GM04503 (cell line): ENCODE measurements at places on chromosomes 2 and 18.

DNA sequence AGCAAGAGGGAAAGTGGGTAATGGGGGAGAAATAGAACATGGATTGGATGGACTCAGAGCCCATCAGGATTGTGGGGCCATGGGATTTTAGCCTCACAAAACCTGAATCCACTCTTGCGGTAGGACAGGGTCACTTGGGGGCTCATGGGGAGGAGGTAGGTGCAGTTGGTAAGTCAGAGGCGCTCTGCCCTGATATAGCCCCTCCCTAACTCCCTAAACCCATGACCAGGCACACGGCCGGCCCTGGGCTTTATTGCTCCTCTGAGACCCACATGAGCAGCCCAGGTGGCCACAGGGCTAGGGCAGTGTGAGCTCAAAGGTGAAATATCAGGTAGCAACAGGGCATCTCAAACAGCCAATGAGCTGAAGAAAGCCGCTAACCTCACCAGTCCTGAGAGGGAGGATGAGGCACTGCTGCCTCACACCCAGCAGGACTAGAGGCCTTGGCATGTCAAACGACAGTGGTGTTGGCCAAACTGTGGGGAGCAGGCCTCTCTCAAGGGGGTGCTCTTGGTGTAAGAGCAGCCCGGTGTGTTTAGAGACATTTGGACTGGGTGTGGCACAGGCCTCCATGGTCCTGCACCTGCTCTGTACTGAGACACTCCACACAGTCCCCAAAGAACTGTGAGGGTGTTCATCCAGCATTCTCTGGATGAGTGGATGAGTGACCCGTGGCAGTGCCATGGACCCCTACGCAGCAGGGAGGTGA is 90.8 kb upstream of the HS6ST1 start:
- DNase-seq: no peak

DNA sequence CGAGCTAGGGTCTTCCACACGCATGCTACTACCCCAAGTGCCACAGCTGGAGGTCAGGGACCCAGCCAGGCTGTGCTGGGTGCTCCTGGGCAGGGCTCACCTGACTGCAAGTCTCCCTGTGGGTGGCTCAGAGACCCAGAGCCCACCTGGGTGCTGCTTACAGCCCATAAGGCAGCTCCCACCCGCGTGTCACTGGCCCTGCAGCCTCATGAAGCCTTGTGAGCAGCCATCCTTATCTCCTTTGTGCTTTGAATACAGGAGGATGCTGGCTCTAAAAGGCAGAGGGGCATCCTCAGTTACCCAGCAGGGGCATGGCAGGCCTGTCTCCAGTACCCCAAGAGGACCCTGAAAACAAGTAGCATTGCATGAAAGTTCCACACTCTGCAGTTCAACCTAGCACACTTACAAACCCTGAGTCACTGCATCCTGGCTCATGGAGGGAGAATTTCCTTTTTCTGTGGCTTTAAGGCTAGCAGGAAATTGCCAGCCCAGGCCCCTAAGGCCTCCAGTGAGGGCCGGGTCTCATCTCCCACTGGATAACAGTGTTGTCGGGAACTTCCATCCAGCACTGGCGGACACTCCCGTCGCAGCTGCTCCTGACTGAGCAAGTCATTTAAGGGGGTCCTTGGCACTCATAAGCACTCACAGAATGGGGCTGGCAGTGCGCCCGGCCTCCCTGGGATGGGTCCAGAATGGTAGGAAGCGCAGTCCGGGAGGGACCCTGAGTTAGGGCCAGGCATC is 137.1 kb downstream of the RPIA start:
- no peak for DNase-seq

DNA sequence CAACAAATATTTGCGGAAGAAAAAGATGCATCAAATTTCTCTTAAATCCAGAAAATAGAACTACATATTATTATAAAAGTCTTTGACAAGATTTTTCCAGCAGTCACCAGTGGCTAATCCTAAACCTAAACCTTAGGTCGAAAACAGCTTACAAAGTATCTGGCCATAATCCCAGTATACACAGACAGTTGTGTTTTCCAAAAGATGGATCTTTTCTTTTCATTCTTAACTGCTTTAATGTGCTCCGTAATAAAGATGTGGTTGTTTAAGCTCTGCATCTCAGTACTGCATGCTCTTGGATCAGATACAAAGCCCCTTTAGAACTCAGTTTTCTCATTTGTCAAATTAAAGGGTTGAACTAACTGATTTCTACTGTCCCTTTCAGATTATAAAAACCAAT is 247.8 kb downstream of the TXNL1 start:
- no peak for DNase-seq

GRCh38 chr2:45176390-45176789 is 167.1 kb upstream of the SIX2 start:
- no peak for DNase-seq

GRCh38 chr2:46047290-46047689 is 249.9 kb upstream of the EPAS1 start:
- DNase-seq: no peak

GRCh38 chr18:42338683-42339082 is 383.6 kb downstream of the PIK3C3 start:
- no peak for DNase-seq

- DNase-seq: no peak
Observed at GRCh38 chr2:73104933-73105332, 7.8 kb downstream of the RAB11FIP5 start.

- no peak for DNase-seq
Observed at GRCh38 chr2:38863061-38863695, 12.6 kb downstream of the DHX57 start.

- DNase-seq: no peak
Observed at GRCh38 chr2:134468776-134469175, 214.9 kb downstream of the MGAT5 start.

- no peak for DNase-seq
Observed at GRCh38 chr2:196750291-196750923, 49.1 kb downstream of the GTF3C3 start.

DNA sequence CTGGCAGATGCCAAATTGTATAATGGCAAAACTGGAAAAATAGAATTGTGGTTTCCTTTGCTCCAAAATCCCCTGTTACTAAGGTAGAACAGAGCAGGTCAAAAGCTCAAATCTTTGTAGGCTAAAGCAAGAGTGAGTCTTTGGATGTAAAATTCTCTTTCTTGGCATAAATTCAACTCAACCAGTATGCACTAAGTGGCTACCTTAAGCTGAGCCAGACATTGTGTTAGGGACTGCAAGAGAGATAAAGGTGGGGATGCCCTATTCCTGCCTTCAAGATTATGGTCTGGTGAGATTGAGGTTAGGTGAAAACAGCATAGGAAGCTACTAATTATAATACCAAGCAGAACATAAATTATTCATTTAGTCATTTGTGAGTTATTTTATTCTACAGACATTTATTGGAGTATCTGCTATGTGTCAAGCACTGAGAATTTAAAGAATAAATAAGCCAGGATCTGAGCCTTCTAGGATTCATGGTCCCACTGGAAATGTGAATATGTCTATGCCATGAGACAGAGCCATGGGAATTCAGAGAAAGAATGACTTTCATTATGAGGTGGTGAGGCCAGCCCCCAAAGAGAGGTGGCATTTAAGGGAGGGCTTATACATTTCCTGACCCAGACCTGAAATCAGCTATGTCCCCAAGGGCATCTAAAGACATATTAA is 198.0 kb upstream of the NCKAP5 start:
- no peak for DNase-seq

DNA sequence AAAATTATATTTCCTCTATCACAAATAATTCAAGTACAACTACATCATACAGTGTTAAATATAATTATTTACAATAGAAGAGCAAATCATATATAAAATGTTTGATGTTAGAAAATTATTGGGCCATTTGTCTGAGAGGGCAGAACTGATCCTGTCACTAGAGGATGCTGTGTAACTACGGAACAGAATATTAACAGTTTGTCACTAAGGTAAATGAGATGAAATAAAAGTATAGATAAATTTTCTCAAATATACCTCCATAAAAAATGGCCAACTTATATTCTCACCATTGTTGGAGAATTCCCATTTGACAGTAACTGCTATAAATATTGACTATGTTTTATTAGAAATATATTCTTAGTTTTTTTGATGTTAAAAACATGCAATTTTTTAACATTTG is 1067.4 kb upstream of the DDX18 start:
- DNase-seq: no peak

- DNase-seq: no peak
Observed at GRCh38 chr2:88144914-88145497, 17.1 kb upstream of the FABP1 start.

DNA sequence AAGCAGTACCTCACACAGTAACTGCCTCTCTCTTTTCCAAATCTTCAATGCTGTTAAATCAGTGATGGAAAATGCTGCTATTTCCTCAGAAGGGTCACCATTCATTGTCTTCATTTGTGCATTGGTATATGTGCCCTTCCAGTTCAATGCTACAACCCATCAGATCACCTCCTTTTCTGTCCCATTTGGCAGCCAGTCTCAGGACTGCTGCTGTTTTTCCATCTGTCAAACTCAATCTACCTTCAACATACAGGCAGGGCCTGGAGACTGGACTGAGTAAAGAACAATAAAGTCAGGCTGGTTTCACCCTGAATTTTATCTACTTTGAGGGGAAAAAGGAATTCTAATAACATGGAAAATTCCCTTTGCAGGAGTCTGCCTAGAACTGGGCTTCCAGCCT is 17.9 kb downstream of the ZNF385B start:
- DNase-seq: no peak

DNA sequence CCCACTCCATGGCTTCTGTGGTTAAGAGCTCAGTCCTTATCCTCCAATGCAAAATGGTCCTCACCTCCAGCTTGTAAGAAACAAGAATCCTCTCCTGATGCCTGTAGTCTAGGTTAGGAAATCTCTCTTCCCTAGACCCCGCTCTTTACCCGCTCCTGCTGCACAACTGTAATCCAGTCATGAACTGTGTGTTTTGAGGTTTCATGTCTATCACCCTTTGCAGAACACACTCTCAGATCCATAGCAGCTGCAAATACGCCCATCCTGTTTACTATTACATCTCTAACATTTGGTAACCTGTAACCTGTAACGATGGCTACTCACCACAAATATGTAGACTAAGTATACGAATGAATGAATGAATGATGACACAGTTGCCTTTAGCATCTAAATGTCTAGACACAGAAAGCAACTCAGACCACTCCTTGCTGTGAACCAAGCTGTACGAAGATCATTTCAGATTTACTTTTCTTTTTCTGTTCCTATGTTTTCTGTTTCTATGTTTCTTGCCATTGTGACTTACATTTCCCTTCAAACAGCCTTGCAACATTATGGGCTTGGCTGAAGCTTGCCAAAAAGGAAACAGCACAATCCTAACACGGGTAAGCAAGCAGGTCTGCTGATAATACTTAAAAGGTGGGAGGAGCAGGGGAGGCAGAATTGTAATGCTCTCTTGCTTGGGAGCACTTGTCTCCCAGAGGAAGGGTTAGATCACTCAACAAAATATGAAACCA is 53.7 kb downstream of the EPHA4 start:
- DNase-seq: no peak

- no peak for DNase-seq
Observed at GRCh38 chr2:15640261-15640711, 48.6 kb downstream of the DDX1 start.

- DNase-seq: no peak
Observed at GRCh38 chr2:240778426-240778825, 41.6 kb downstream of the KIF1A start.

GRCh38 chr2:201432621-201433393 is 18.5 kb downstream of the TRAK2 start:
- peak; percentile 63 for DNase-seq

- DNase-seq: no peak
Observed at GRCh38 chr2:133711806-133712205, 143.5 kb upstream of the NCKAP5 start.

GRCh38 chr2:19178175-19178574 is 180.2 kb downstream of the OSR1 start:
- DNase-seq: no peak

- no peak for DNase-seq
Observed at GRCh38 chr2:70887550-70888246, 48.0 kb upstream of the ATP6V1B1 start.
